ENCODE measurements at places on chromosomes 6 and 20.
A peak's percentile ranks its signal among the peaks of the same experiment; 100 is the strongest.

DNA sequence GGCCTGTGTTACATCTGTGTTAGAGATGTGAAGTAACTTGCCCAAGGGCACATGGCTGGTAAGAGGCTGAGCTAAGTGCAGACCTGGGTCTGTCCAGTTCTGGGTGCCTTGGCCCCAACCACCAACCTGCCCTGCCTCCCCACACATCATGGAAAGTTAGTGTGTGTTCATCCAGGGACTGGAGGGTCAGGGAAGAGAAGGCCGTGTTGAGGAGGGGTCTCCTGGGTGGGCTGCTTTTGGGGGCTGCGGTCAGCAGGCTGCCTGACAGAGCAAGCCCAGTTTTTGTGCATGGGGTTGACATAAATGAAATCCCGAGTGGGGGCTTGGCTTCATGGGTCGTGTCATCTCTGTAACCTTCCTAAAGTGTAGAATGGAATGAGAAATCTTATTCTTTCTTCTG is 10.9 kb downstream of the PYGB start:
- DNase-seq: no peak

DNA sequence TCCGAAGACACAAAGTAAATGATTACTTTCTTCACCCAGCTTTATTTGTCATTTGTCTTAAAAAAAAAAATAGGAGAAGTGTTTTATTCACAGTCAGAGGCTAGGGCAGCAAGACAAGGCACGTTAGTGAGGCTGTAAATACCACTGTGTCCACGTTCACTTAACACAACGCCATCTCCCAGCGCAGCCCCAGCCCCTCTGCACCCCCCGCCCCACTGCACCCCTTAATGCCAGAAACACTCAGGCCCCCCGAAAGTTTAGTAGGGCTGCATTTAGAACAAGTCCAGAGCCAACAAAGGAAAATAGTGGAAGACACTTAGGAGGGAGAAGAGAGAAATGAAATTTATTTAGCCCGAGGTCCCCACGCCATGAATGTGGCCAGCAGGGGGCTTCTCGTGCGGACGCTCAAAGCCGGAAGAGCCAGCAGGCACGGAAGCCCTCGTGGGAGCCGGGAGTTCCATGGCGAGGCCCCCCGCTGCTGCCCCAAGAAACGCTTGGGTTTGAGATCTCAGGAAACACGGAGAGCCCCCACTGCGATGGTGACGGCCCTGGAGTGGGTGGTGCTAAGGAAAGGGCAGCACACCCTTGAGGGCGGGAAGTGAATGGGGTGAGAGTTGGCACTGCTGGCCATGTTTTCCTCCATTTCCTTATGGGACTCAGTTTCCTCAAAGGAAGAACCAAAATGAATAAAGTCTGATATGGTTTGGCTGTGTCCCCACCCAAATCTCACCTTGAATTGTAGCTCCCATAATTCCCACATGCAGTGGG is 50.2 kb downstream of the IYD start:
- no peak for DNase-seq

DNA sequence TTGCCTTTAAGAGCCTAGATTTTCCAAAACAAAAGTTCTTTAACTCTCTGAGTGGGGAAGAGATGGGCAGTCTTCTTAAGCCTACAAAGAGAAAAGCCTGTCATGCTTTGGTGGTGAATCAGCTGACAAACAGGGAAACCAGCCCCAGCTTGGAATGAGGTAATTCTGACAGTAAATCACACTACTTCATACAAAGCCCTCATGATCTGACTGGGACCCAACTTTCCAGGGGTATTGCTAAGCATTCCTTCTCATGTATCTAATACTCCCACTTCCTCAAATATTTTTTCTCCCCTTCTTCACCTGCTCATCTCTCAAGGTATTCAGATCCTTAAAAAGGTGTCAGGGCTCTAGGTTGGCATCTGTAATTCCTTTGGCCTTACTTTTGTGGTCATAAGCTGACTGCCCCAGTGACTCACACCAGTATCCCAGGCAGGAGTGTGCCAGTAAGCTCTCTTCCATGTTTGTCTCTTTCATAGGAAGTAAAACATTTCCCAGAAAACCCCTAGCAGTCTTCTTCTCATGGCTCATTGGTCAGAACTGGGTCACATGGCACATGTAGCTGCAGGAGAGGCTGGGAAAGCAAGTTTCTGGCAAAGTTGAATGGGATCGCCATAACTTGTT is 15.0 kb upstream of the TBC1D22B start:
- DNase-seq: no peak

GRCh38 chr6:116651916-116652315 is 16.6 kb downstream of the ZUP1 start:
- DNase-seq: no peak

- DNase-seq: no peak
Observed at GRCh38 chr20:53961527-53961926, 108.9 kb downstream of the BCAS1 start.

- DNase-seq: no peak
Observed at GRCh38 chr6:170289180-170289931, 1.5 kb downstream of the DLL1 start.

DNA sequence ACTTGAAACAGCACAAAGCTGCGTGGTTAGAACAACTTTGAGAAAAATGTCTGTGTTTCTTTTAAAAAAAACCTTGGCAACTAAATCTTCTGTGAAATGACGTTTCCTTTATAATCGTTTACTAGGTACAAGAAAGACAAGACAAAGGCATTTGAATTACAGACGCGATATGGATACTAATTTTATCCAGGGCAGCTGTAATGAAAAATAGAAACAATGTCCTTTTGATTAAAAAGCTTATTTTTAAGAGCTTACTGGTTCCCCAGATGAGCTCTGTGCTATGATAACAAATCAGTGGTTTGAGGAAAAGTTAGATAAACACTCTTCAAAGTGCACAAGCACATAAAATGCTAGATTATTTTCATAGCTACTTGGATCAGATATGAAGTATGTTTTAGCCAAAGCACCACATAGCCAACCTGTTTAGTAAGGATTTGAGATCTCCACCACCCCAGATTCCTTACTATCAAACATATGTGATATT is 1.6 kb upstream of the SYNCRIP start:
- no peak for DNase-seq

DNA sequence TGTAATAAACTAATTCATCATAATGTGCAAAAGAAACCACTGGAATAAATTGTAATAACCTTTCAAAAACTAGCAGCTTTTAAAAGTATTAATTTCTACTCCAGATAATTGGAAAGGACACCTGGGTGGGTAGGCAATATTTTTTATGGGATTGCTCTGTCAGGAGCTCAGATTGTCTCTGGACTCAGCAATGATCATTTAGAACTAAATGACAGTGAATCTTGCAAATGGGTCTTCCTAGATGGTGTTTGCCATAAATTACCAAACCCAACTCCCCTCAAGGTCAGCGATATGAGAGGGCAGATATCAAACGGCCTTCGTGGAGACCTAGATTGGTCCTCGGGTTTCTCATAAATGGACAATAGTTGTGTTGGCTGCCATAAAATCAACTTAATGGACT is 181.9 kb downstream of the HS3ST5 start:
- no peak for DNase-seq

- DNase-seq: no peak
Observed at GRCh38 chr6:52570291-52570700, 6.6 kb downstream of the TRAM2 start.

DNA sequence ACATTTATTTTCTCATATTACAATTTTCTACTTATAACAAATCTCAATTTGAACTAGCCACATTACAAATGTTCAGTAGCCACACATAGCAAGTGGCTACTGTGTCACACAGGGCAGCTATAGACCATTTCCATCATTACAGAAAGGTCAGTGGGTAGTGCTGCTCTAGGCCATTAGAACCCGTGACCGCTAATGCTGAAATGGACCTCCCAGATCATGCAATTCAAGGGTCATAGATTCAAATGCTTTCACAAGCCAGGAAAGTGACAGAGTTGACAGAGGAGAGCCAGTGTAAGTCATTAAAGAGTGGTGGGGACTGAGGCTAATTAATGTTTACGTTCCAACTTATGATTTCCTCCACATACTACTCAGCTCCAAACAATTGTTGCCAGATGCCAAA is 3.5 kb upstream of the OCSTAMP start:
- no peak for DNase-seq

- no peak for DNase-seq
Observed at GRCh38 chr20:10357974-10358373, 76.0 kb downstream of the MKKS start.

DNA sequence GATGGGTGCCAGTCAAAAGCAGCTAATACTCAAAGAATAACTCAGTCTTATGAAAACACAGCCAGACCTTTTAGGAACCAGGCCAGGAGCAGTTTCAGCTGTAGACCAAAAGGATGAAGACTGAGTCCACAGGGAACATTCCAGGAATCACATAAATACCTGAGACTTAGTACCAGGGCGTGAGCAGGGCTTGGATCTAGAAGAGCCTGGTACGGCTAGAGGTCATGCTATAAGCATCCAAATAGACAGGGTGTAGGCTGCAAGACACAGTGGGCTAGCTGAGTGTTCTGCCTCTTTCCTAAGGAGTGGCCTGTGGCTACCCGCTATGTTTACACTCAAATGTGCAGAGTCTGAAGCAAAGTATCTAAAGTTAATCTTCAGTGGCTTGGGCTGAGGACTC is 29.5 kb upstream of the LRRC1 start:
- no peak for DNase-seq

GRCh38 chr6:4450237-4450636 is 314.9 kb upstream of the ECI2 start:
- DNase-seq: no peak

GRCh38 chr6:161890133-161890831 is 616.4 kb upstream of the AGPAT4 start:
- DNase-seq: peak; percentile 20

DNA sequence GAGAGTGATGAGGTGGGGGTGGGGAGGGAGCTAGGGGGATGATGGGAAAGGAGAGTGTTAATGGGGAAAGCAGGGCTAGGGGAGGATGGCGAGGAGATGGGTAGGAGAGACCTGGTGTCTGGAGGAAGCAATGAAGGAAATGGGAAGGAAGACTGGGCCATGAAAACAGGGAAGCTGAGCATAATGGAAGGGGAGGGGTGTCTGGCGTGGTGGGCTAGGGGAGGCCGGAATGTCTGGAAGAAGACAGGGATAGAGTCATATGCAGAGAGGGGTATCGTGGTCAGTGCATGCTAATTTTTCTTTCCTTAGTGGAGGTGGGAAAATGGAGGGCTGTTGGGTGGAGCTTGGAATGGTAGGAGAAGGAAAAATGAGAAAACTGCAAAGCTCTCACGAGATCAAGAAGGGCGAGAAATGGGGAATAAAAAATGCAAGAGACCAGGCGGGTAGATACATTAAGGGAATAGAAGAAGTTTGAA is 423 bp downstream of the KLHDC3 start:
- no peak for DNase-seq

DNA sequence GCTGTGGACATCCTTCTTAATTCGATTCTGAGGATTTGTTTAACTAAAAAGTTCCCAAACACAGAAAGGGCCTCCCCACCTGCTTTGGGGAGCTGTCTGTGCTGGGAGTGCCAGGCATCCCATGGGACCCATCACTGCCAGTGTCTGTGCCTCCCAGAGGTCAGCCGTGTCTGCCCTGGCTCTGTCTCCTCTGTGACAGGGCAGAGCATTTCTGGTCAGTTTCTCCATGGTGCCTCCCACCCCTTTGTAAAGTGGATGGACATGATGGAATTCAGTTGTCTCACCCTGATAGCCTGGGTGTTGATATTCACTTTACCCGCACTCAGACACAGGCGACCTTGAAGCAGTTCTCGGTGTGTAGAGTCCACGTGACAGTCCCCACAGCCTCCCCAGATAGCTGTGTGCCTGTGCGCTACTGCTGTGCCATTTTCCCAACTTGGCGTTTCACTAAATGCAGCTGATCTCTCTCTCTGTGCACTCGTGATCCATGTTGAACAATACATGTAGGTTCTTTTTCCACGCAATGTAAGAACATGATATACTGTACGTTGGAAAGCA is 70.5 kb downstream of the CDS2 start:
- DNase-seq: no peak

DNA sequence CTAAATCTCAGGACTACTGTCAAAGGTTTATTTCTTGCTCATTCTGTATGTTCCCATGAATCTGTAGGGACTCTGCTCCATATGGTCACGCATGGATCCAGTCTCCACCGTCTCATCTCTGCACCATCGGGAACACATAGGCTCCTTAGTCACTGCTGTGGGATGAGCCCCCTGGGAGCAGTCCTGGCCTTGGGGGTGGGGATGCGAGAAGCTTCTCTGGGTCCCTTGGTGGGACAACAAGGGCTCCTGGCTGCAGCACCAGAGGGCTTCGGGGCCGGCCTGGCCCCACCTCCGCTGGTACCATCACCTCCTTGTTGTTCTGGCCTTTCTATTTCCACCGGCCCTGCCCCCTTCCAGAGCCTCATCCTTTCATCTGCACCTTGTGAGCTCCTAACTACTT is 148.4 kb downstream of the CDH4 start:
- no peak for DNase-seq

- DNase-seq: no peak
Observed at GRCh38 chr6:25178336-25179035, 100.7 kb upstream of the CARMIL1 start.

DNA sequence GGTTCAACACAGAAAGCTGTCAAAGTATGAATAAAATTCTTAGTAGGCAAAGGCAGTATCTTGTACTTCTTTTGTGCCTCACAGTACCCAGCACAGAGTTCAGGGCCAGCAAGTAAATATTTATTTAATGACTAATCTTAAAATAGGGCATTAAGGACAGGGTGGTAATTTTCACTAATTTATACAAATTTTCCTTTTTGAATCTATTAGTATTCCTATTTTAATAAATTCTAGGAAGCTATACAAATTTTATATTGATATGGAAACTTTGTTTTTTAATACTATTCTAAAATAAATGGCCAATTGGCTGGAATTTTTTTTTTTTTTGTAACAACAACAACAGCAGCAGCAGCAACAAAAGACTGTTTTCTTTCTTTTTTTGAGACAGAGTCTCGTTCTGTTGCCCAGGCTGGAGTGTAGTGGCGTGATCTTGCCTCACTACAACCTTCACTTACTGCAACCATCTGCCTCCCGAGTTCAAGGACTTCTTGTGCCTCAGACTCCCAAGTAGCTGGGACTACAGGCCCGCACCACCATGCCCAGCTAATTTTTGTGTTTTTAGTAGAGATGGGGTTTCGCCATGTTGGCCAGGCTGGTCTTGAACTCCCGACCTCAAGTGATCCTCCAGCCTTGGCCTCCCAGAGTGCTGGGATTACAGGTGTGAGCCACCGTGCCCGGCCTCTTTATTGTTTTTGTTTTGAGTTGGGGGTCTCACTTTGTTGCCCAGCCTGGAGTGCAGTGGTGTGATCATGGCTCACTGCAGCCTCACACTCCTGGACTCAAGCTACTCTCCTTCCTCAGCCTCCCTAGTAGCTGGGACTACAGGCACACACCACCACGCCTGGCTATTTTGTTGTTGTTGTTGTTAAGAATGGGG is 85.2 kb downstream of the FKBP5 start:
- DNase-seq: no peak

GRCh38 chr20:17666481-17666880 is 15.6 kb downstream of the RRBP1 start:
- no peak for DNase-seq

DNA sequence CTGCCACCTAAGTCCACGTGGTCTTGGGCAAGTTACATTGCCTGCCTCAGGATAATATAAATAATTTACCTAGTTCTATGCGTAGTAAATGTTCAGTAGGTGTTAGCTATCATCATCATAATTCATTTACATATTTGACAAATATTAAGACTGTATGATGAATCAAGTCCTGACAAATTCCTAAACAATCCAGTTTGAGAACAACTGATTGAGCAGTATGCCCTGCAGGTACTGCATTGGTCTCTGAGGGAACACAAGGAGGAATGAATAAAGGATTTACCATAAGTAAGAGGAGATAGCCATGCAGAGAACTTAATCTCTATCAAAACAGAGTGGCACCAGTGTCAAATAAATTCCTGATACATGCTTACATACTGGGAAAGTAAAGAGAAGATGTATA is 70.4 kb downstream of the SAMD5 start:
- DNase-seq: no peak
